ENCODE measurements at places on chromosomes 4 and X.

- no peak for DNase-seq
Measured at GRCh38 chr4:61532336-61533000, 332.3 kb downstream of the ADGRL3 start.

DNA sequence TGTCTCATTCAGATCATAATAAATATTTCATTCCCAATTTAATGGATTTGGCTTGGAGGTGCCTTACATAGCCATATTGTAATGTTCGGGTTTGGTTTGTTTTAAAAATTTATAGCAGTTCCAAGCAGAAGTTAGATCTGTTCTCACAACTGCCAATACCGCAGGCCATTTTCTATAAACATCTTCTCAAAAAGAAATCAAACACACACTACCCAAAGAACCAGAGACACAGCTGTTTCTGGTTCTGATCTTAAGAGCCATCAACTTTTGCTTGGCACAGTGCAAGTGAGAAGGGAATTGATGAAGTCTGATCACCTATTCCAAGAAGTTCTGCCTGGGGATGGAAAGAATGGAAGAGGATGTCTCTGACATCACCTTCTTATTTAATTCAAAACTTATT is 22.9 kb downstream of the MID1IP1 start:
- no peak for DNase-seq

DNA sequence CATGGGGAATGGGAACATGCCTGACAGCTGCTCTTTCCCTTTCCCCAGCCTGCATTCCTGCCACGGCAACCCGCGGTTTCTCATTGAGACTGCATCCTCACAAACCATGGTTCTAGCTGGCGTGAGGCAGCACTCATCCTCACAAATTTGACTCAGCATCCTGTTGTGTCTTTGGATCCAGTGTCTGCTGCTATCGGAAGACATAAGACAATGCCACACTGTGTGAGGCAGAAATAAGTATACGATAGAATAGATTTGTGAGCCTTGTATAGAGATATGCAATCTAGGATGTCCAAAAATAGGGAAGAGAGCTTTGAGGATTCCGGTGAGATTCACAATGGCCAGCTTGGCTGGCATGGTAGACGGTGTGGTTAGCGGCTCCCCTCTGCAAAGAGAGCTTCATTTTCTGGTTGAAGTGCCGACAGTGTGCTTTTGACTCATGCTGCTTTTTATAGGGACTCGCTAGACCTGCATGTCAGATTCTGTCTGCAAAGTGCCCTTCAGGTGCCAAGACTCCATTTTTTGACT is 161.3 kb upstream of the PSAPL1 start:
- DNase-seq, result no peak

DNA sequence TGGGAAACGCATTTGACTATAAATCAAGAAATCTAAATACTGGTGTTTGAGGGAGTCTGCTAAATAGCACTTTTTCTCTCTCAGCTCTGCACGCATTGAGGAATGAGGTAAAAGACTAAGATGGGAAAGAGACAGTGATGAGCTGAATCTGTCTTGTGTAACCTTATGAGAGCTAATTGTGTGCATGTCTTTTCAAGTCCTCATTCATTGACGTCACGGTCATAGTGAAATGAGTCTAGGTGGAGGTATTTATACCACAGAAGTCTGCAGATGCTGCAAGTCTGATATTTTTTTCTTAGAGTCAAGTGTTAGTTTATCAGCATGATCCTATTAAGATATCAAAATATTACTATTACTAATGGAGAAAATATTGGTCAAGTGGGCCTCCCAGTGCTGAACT is 361.5 kb upstream of the HS3ST1 start:
- DNase-seq, result no peak

DNA sequence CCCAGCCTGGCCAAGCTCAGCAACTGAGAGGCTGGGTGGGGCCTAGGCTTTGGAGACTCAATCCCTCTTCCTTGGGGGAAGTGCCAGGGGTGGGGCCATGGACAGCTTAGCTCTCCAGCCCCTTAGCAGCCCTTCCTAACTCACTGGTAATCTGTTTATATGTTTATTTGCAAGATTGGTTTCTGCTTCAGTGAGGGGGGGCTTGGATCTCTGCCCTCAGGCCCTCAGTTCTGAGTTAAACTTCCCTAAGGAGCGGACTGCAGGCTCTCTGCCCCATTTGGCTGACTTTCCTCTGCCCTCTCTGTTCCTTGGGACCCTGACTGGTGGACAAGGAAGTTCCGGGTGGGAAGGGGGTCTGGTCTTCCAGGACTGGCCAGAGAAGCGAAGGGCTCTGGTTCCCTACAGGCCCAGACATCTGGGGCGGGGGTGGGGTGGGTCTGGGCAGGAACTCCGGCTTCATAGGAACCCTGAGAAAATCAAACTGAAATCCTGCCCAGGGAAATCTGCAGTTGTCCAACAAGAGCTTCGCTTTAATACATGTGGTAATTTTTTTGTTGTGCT is 51.4 kb downstream of the NALF2 start:
- no peak for DNase-seq

GRCh38 chr4:10006601-10007435 is 14.5 kb downstream of the SLC2A9 start:
- no peak for DNase-seq

DNA sequence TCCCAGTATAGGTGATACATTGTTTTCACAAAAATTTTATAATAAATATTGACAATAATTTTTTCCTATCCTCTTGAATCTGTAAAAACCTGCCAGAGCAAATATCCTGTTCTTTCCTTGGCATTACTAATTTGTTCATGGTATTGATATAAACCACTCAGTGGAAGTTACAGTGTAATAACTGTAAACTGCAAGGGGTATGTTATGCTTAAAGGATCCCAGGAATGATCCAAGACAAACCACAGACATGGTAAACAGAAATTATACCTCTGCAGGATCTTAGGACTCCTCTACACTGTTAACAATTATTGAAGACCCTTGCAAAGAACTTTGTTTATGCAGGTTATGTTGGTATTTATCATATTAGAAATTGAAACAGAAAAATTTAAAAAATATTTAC is 17.7 kb upstream of the MAD2L1 start:
- no peak for DNase-seq

DNA sequence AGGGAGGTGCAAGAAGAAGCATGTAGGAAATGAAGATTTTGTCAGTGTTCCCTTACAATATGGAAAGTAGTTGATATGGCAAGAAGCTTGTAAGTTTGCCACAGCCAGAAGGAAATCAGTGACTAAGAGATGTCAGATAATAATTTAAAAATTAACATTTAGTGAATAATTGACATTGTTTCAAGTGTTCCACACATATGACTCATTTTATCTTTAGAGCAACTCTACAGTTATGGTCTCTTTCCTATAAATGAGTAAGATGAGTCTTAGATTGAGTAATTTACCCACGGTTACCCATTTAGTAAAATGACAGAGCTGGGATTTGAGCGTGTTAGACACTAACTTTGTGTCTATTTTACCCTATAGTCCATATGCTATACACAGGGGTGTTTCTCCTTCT is 300.3 kb upstream of the IRS4 start:
- no peak for DNase-seq

DNA sequence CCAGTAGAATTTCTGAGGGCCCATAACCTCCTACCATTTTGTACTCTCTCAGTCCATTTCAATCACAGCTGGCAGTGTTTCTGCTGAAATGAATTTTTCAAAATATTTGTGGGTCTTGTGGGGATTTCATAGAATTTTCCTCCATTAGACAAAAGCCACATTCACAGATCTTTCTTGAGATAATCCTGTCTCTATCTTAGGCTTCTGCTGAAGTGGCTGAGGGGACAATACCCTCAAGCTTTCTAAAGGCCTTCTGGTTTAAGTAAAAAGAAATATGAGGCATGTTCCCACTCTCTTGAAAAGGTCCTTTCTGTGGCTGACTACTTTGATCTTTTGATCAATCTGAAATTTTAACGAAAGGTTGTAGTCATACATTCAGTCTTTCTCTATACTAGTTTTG is 1930.0 kb upstream of the AGA start:
- DNase-seq, result no peak

GRCh38 chr4:117908306-117909207 is 125.7 kb upstream of the NDST3 start:
- DNase-seq, result no peak

GRCh38 chr4:41991916-41992767 is 1.8 kb downstream of the SLC30A9 start:
- no peak for DNase-seq

GRCh38 chr4:150501009-150501727 is 80.8 kb upstream of the MAB21L2 start:
- no peak for DNase-seq
